ENCODE measurements at places on chromosomes 4 and X.

- no peak overlapping the region for H3K27ac ChIP-seq
- H3K4me3 ChIP-seq: no peak overlapping the region
- no peaks in the 10 kb centered on the region for H3K27me3 ChIP-seq
- no peaks in the 10 kb centered on the region for H3K36me3 ChIP-seq
- no peak for DNase-seq
- no peaks in the 10 kb centered on the region for H3K4me1 ChIP-seq
These were observed 102.3 kb upstream of the DKK2 start for GRCh38 chr4:107138433-107138832.

DNA sequence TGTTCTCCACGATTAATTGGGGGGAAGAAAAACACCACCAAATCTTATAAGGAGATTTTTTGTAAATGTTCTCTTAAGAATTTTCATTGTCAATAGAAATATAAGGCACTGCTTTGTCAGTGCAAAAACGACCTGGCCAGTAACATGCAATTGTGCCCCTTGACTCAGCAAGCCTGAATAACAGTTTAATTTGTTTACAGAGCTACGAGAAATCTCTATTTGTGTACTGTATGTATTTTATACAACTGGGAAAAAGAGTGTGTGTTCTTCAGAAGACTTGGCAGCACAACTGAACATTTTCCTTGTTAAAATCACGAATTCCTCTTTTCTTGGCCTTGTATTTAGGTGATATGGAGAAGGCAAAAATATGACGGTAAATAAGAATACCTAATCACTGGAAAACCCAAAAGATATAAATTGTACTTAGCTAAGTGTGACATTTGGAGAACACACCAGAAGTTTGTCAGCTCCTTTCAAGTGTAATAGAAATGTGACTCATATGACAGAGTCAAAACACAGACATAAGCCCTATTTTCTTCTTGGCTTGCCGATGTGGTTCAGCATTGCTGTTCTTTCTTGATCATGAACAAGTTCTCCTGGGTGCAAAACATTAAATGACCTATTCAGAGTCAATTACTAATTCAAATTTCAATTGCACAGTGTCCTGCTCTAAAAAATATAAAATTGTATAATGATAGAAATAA, 945.0 kb upstream of the INTU start:
- no peak overlapping the region for H3K4me3 ChIP-seq
- no peaks in the 10 kb centered on the region for H3K27me3 ChIP-seq
- H3K36me3 ChIP-seq: no peaks in the 10 kb centered on the region

- peaks cover 13% of the 10 kb centered on the region for H3K27me3 ChIP-seq
- peaks cover 12% of the 10 kb centered on the region for H3K4me1 ChIP-seq
- no peak for DNase-seq
- H3K4me3 ChIP-seq: no peak overlapping the region
These were observed 3.5 kb upstream of the AFAP1 start for GRCh38 chr4:7943211-7943610.

DNA sequence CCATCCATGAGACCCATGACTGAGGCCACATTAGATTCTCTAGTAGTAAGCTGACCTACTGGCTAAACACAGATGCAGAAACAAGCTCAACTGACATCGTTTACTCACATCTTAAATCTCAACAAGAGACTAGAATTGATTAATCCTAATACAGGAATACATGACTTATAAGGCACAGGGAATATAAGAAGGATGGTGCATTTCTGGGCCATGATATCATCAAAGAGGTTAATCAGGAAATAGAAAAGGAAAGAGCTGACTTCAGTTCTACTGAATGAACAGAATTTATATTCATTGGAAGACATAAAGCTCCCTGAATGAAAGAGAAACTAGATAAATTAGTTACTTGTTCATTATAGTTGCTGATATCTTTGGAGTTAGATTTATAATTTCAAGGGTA, 1406.5 kb downstream of the STIM2 start:
- H3K27ac ChIP-seq: no peak overlapping the region
- no peaks in the 10 kb centered on the region for H3K4me1 ChIP-seq
- no peak overlapping the region for H3K4me3 ChIP-seq
- no peaks in the 10 kb centered on the region for H3K36me3 ChIP-seq

DNA sequence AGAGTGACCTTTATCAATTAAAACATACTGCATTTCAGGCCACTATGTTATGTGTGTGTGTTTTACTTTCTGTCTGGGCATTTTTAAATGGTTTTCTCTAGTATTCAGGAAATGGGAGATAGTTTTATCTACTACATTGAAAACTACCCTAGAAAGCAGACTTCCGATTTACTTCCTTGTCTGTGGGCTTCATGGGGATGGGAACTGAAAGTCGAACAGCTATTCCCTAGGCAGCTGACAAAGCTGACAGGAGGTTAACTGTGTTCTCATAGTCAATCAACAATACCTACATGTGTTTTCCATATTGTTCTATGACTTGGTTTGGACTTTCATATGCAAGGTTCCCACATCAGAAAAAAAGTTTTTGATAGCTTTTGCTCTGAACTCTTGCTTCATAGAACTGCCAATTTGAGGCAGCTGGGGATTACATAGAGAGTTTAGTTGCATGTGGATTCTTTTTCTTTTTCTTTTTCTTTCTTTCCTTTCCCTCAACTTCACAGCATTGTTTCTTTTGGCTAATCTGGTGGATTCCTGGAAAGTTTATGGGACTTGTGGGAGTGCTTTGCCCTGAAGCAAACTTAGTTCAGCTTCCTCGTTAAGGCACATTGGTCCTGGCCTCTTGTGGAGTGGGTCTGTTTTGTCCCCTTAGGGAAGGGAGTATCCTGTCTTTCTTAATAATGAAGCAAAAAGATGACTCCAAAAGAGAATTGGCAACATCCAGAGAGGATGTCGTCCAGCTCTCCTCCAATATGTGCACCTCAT, 327.1 kb upstream of the GIMD1 start:
- no peaks in the 10 kb centered on the region for H3K27me3 ChIP-seq
- DNase-seq: no peak
- no peaks in the 10 kb centered on the region for H3K4me1 ChIP-seq

DNA sequence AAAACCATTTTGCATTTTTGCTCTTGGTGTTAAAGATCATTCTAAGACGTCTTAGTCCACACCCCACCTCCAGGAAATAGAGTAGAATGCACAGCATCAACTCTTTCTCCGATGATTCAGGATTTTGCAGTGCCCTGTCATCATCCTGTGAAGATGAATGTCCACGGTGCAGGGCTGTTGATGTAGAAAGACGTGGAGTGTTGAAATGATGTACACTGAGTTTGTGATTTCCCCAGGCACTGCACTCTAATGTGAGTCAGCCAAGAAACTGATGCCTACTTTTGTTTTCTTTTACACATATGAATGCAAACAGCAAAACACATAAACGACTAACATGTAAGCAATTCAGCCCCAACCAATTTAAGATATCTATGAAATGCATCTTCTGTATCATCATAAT, 10.5 kb downstream of the LGI2 start:
- H3K36me3 ChIP-seq: no peaks in the 10 kb centered on the region
- H3K27me3 ChIP-seq: peaks cover 33% of the 10 kb centered on the region
- DNase-seq: no peak
- no peak overlapping the region for H3K4me3 ChIP-seq
- H3K27ac ChIP-seq: no peak overlapping the region

DNA sequence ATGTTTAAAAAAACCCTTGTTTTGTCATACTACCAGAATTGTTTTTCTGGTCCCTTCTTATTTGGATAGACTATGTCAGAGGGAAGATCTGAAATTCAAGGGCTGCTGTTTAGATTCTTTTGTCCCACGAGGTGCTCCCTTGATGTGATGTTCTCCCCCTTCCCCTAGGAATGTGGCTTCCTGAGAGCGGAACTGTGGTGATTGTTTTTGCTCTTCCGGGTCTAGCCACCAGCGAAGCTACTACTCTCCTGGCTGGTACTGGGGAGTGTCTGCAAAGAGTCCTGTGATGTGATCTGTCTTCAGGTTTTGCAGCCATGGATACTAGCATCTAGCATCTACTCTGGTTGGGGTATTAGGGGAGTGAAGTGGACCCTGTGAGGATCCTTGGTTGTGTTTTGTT, 271.1 kb downstream of the DCAF12L2 start:
- no peaks in the 10 kb centered on the region for H3K27me3 ChIP-seq
- no peak for DNase-seq
- no peaks in the 10 kb centered on the region for H3K36me3 ChIP-seq
- H3K27ac ChIP-seq: no peak overlapping the region
- no peaks in the 10 kb centered on the region for H3K4me1 ChIP-seq
- no peak overlapping the region for H3K4me3 ChIP-seq

GRCh38 chr4:6546091-6546490, 28.9 kb upstream of the MAN2B2 start:
- no peaks in the 10 kb centered on the region for H3K36me3 ChIP-seq
- no peaks in the 10 kb centered on the region for H3K4me1 ChIP-seq

DNA sequence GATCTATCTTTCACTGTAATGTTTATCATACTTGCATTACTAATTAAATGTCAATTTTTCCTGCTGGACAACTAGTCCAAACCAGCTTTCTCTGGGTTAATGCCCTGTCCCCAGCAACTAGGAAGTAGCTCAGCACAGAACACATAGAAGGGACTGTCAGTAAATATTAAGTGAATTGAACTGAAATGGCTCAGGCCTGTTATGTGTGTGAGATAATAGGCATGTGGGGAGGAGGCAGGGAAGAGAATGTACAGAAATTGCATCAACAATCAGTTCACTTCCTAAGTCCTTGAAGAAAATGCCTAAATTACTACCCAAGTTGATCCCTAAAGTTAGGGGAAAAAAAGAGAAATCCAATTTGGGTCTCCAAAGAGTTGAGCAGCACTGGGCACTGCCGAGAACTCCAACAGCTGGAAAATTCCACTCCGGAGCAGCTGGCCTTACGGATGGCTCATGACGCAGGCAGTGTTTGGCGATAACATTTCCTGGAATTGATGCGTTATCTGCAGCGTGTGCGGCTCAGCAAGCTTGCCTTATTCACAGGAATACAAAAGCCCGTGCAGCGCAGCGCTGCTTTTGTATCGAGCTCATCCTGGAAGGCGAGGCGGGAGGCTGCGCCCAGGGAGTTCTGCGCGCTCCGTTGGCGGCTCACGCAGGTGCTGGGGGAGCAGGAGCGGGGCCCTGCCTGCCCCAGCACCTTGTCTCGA, 297.3 kb upstream of the LCORL start:
- no peak for DNase-seq
- H3K27ac ChIP-seq: no peak overlapping the region
- peaks cover 18% of the 10 kb centered on the region for H3K27me3 ChIP-seq
- H3K4me1 ChIP-seq: no peaks in the 10 kb centered on the region
- no peak overlapping the region for H3K4me3 ChIP-seq
- H3K36me3 ChIP-seq: no peaks in the 10 kb centered on the region

GRCh38 chr4:138499627-138500026, 257.5 kb upstream of the SLC7A11 start:
- no peak overlapping the region for H3K27ac ChIP-seq
- H3K27me3 ChIP-seq: no peaks in the 10 kb centered on the region
- H3K4me1 ChIP-seq: no peaks in the 10 kb centered on the region
- DNase-seq: no peak
- no peak overlapping the region for H3K4me3 ChIP-seq
- H3K36me3 ChIP-seq: no peaks in the 10 kb centered on the region

DNA sequence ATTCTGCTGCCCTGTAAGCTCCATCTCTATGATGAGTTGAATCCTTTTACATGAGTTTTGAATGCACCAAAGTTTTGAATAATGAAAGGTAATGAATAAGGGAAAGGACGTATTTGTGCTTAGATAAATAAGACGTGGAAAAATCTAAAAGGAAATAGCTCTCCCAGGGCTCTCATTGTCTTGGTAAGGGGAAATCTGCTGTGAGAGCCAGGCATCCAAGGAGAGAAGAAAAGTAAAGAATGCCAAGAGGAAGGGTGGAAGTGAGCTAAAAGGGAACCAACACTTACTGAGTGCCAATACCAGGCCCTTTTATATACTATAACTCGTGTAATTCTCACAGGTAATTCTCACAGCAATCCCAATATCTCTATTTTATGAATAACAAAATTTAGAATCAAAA, 62.6 kb upstream of the KLHL13 start:
- H3K4me1 ChIP-seq: no peaks in the 10 kb centered on the region
- no peak overlapping the region for H3K27ac ChIP-seq
- H3K4me3 ChIP-seq: no peak overlapping the region

- H3K4me3 ChIP-seq: peak overlapping the region; percentile 67
- H3K4me1 ChIP-seq: peaks cover 26% of the 10 kb centered on the region
- no peak for DNase-seq
- H3K36me3 ChIP-seq: peaks cover 63% of the 10 kb centered on the region
These were observed 446 bp upstream of the FAM50A start for GRCh38 chrX:154443479-154443910.

DNA sequence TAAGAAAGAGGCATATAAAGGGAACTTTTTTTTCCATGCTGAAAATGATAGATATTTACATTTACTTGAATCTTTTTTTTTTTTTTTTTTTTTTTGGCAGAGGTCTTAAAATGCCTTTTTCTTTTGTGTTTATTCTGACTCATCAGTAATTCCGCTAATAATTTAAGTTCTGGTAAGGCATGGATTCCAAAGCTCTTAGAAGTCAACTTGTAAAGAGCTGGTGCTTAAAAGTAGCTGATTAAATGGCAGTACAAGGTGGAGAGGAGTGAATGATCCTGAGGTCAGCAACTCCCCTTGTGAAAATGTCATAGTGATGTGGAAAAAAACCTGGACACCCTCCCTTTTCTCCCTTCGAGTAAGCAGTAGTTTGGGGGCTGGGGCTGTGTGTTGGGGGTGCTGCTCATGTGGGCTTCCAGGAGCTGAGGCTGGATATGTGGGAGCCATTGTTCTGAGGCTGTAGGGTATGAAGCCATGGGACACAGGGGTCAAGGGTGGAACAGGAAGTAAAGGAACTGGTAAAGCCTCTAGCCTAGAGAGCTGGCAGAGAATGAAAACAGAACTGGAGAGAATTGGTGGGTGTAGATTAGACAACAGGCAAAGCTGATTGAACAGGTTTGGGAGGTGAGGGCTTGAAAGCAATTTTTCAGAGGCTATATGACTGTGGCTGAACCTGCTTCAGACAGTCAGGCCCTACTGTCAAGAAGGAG, 41.0 kb upstream of the PITX2 start:
- H3K4me1 ChIP-seq: no peaks in the 10 kb centered on the region
- no peak overlapping the region for H3K27ac ChIP-seq
- peaks cover 20% of the 10 kb centered on the region for H3K27me3 ChIP-seq
- no peaks in the 10 kb centered on the region for H3K36me3 ChIP-seq
- DNase-seq: no peak

DNA sequence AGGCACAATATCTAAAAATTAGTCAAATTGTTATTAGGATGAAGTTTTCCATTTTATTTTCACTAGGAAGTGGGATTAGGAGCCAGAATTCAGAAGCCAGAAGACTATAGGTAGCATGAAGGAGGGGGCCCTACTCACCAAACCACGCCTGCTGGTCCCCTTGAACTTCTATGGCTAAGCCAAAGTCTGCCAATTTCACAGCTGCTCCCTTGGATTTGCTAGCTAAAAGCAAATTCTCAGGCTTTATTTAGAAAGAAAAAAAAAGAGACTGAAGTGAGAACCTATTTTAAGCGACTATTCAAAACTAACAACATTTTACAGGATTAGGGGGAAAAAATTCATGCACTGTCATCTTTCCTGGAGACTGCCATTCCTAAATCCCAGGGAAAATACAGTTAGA, 224.3 kb downstream of the CAMK2D start:
- no peaks in the 10 kb centered on the region for H3K27me3 ChIP-seq
- H3K27ac ChIP-seq: no peak overlapping the region
- peaks cover 55% of the 10 kb centered on the region for H3K4me1 ChIP-seq
- peaks cover 76% of the 10 kb centered on the region for H3K36me3 ChIP-seq
- no peak for DNase-seq

GRCh38 chr4:34112573-34112972, 2131.7 kb downstream of the ARAP2 start:
- no peak for DNase-seq
- H3K4me1 ChIP-seq: no peaks in the 10 kb centered on the region
- no peaks in the 10 kb centered on the region for H3K27me3 ChIP-seq
- H3K36me3 ChIP-seq: no peaks in the 10 kb centered on the region
- no peak overlapping the region for H3K27ac ChIP-seq

Data from activated T-cell treated with anti-CD3 and anti-CD28 coated beads, Interleukin-2, amount 50 U/mL, for 24 hours (primary cell).